ENCODE measurements at places on chromosomes 16 and 17. TPM values are rescaled to one million over a fixed set of nuclear protein-coding genes. Genes with fewer than 3 reads are reported as not detected.
A peak's percentile ranks its signal among the peaks of the same experiment; 100 is the strongest.

NEUROD2 gene
- not detected for total RNA-seq

TBC1D3D gene
- 0.69 TPM for total RNA-seq

MMP2 gene
- not detected for total RNA-seq

SLC6A2 gene
- total RNA-seq = not detected

PRSS22 gene
- not detected for total RNA-seq

TMEM132E gene
- not detected for total RNA-seq

MEIOC gene
- total RNA-seq = 0.12 TPM

- H3K27ac ChIP-seq = peak overlapping the region; percentile 83
- peaks cover 80% of the 10 kb centered on the region for H3K4me1 ChIP-seq
Measured at GRCh38 chr16:20873331-20873730, 26.8 kb downstream of the DCUN1D3 start.

DNA sequence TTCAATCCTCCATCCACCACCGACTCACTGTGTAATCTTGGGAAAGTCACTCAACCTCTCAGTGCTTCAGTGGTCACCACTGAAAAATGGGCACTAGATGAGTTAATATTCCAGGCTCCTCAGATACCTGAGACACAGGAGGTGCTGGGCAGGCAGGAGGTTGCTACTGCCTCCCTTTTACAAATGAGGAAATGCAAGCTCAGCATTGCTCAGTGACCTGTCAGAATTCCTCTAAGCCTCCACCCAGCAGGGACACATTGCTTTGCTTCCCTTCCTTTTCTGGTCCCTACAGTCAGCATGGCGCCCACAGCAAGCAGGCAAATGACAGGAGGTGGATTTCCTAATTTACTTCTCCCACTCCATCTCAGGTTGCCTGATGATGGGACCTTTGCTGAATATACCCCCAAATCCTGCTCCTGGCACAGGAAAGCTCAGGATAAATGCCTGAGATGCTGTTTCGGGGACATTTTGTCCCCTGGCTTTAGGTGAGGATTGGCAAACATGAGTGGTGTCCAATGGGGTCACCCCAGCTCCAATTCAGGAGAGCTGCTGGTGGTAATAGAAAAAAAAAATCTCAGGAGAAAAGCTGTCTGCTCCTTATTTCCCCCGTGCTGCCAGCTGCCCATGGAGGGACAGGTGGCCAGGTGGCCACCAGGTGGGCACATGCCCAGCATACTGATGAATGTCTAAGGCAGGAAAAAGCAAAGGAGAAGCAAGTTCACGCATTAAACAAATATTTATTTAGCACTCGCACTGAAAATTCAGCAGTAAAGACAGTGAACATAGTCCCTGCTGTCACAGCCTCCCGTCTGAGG lies 5.0 kb upstream of the KRT13 start:
- no peak overlapping the region for H3K27ac ChIP-seq
- no peaks in the 10 kb centered on the region for H3K36me3 ChIP-seq
- H3K4me1 ChIP-seq = no peaks in the 10 kb centered on the region
- DNase-seq = no peak

- H3K27ac ChIP-seq = no peak overlapping the region
- H3K4me3 ChIP-seq = no peak overlapping the region
- no peaks in the 10 kb centered on the region for H3K4me1 ChIP-seq
Measured at GRCh38 chr16:87165151-87165550, 152.0 kb downstream of the C16orf95 start.

GRCh38 chr16:14495213-14496046 lies 134.6 kb downstream of the PARN start:
- H3K4me3 ChIP-seq = no peak overlapping the region
- no peaks in the 10 kb centered on the region for H3K27me3 ChIP-seq
- H3K4me1 ChIP-seq = peaks cover 8% of the 10 kb centered on the region
- H3K27ac ChIP-seq = no peak overlapping the region
- DNase-seq = no peak

- DNase-seq = no peak
- H3K27ac ChIP-seq = no peak overlapping the region
- H3K4me1 ChIP-seq = no peaks in the 10 kb centered on the region
Measured at GRCh38 chr17:73103641-73104335, 11.3 kb upstream of the SLC39A11 start.

DNA sequence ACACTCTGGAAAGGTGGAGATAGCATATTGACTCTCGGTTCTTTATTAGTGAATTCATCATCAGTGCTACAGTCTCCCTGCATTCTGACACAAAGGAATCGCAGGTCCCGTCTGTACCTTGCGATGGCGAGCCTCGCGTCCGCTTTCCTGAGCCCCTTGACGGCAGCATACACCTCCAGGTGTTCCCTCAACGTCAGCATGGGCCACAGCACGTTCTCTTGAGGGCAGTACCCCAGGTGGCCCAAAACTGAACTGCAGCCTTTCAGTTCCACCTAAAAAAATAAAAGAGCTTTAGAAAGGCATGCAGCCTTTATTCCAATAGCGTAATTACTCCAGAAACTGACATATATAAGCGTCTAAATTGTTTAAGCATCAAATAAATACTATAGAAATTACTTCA lies 24.2 kb upstream of the ABCA9 start:
- DNase-seq = no peak
- peaks cover 2% of the 10 kb centered on the region for H3K27me3 ChIP-seq

DNA sequence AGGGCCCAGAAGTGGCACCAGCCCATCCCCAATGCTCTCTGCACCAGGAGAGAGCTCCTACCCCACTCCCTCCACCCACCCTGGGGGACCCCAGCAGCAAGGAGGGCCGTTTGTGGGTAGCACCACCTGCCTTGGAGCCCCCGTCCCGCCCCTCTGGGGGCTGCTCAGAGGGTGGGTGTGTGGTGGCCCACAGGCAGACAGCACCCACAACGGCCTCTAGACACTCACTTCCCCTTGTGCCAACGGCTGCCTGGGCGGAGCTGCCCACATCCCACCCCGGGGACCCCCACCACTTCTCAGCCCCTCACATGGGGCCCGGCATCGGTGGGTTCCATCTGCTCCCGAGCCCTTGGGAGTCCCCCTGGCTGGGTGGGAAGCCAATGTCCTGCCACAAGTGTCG lies 33.3 kb downstream of the BAHCC1 start:
- H3K4me3 ChIP-seq = no peak overlapping the region
- no peaks in the 10 kb centered on the region for H3K36me3 ChIP-seq
- H3K27me3 ChIP-seq = peaks cover 5% of the 10 kb centered on the region

GRCh38 chr16:82056550-82056896 lies 21.5 kb downstream of the HSD17B2 start:
- peaks cover 10% of the 10 kb centered on the region for H3K27me3 ChIP-seq
- H3K36me3 ChIP-seq = no peaks in the 10 kb centered on the region
- H3K4me1 ChIP-seq = no peaks in the 10 kb centered on the region
- no peak overlapping the region for H3K4me3 ChIP-seq
- H3K27ac ChIP-seq = no peak overlapping the region
- no peak for DNase-seq

- H3K27me3 ChIP-seq = no peaks in the 10 kb centered on the region
- no peaks in the 10 kb centered on the region for H3K4me1 ChIP-seq
- no peak overlapping the region for H3K27ac ChIP-seq
- no peak for DNase-seq
- no peaks in the 10 kb centered on the region for H3K36me3 ChIP-seq
Measured at GRCh38 chr16:52123061-52123839, 423.7 kb downstream of the TOX3 start.

- DNase-seq = no peak
- H3K4me3 ChIP-seq = no peak overlapping the region
- H3K4me1 ChIP-seq = no peaks in the 10 kb centered on the region
- no peaks in the 10 kb centered on the region for H3K27me3 ChIP-seq
Measured at GRCh38 chr17:72414967-72415853, 294.4 kb downstream of the SOX9 start.

DNA sequence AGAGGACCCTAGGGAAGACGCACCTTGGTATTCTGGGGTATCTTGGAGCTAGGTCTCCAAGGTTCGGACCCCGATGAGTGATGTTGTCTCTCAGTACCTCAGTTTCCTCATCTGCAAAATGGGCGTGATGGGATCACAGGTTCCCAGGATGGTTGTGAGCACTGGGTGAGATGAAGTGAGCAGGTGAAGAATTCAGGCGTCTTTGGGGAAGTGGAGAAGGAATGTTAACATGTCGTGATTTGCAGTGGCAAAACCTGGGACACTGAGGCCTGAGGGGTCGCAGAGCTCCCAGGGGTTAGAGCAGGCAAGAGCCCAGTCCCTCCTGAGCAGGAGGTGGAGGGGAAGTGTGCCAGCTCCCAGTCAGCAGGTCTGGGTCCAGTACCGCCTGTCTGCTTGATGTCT lies 215.1 kb upstream of the GSE1 start:
- DNase-seq = no peak
- H3K36me3 ChIP-seq = no peaks in the 10 kb centered on the region
- H3K4me1 ChIP-seq = no peaks in the 10 kb centered on the region
- no peak overlapping the region for H3K4me3 ChIP-seq
- no peak overlapping the region for H3K27ac ChIP-seq
- H3K27me3 ChIP-seq = no peaks in the 10 kb centered on the region

DNA sequence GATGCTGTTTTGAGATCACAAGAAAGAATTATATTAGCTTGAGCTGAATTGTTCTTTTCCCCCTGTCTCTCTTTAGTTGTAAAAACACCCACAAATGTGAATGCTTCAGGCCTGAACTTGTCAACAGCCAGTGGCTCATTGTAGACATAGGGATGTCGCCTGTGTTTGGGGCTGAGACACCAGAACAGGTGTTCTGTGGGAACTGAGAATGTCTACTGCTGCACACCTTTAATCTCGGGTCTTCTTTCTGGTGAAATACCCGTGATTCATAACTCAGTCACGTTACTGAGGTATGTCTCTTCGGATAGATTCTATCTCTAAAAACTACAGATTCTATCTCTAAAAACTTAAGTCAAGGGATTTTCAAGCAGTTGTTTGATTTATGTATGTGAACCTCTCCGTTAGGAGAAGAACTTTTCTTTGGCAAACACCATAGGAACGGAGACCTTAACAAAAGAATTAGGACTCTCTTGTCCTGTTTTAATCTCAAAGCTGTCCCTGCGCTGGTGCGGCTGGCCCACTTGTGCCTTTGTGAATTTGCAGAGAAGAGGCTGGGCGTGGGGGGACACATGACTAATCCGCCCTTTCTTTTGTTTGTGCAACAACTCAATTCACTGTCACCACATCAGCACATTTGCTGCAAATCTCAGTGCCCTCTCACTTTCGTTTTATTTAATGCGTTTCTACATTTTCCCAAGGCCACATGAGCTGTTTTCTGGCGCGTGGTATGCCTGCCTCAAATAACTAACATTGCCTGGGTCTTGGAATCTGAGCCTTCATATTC lies 643.0 kb downstream of the MAF start:
- no peak for DNase-seq
- H3K4me3 ChIP-seq = no peak overlapping the region
- H3K4me1 ChIP-seq = peaks cover 3% of the 10 kb centered on the region
- no peak overlapping the region for H3K27ac ChIP-seq
- no peaks in the 10 kb centered on the region for H3K36me3 ChIP-seq
- H3K27me3 ChIP-seq = no peaks in the 10 kb centered on the region

- no peaks in the 10 kb centered on the region for H3K4me1 ChIP-seq
- H3K4me3 ChIP-seq = no peak overlapping the region
- H3K27ac ChIP-seq = no peak overlapping the region
Measured at GRCh38 chr16:59213952-59214351, 479.8 kb upstream of the GOT2 start.

DNA sequence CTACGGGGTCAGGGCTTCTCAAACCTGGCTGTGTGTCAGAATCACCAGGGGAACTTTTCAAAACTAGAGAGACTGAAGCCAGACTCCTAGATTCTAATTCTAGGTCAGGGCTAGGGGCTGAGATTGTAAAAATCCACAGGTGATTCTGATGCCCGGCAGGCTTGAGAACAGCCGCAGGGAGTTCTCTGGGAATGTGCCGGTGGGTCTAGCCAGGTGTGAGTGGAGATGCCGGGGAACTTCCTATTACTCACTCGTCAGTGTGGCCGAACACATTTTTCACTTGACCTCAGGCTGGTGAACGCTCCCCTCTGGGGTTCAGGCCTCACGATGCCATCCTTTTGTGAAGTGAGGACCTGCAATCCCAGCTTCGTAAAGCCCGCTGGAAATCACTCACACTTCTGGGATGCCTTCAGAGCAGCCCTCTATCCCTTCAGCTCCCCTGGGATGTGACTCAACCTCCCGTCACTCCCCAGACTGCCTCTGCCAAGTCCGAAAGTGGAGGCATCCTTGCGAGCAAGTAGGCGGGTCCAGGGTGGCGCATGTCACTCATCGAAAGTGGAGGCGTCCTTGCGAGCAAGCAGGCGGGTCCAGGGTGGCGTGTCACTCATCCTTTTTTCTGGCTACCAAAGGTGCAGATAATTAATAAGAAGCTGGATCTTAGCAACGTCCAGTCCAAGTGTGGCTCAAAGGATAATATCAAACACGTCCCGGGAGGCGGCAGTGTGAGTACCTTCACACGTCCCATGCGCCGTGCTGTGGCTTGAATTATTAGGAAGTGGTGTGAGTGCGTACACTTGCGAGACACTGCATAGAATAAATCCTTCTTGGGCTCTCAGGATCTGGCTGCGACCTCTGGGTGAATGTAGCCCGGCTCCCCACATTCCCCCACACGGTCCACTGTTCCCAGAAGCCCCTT lies 10.9 kb downstream of the STH start:
- H3K27me3 ChIP-seq = peaks cover 4% of the 10 kb centered on the region
- DNase-seq = no peak
- no peaks in the 10 kb centered on the region for H3K4me1 ChIP-seq
- no peak overlapping the region for H3K27ac ChIP-seq
- H3K36me3 ChIP-seq = no peaks in the 10 kb centered on the region
- H3K4me3 ChIP-seq = no peak overlapping the region

GRCh38 chr17:9006175-9006767 lies 15.0 kb upstream of the NTN1 start:
- DNase-seq = no peak
- no peaks in the 10 kb centered on the region for H3K4me1 ChIP-seq
- H3K4me3 ChIP-seq = no peak overlapping the region
- H3K27me3 ChIP-seq = peaks cover 73% of the 10 kb centered on the region
- H3K36me3 ChIP-seq = peaks cover 2% of the 10 kb centered on the region
- no peak overlapping the region for H3K27ac ChIP-seq

Measured in activated T-helper 1 cell treated with anti-CD3 and anti-CD28 coated beads, Interleukin-12 subunit alpha, Interleukin-12 subunit beta, Interleukin-2, Interleukin-4 antibody, amounts not matched to agents 30 ng/mL and 10 ng/mL and 1 ng/mL, durations not matched to agents 14 hours and 24 hours and 36 hours (primary cell).